GM23248 (cell line): ENCODE measurements at places on chromosomes 2 and 18. TPM values are rescaled to one million over a fixed set of nuclear protein-coding genes. Genes with fewer than 3 reads are reported as not detected.

- no peaks in the 10 kb centered on the region for H3K36me3 ChIP-seq
- H3K4me1 ChIP-seq = no peaks in the 10 kb centered on the region
- no peak overlapping the region for H3K27ac ChIP-seq
- H3K4me3 ChIP-seq = no peak overlapping the region
- no peaks in the 10 kb centered on the region for H3K27me3 ChIP-seq
Measured at GRCh38 chr18:52323802-52324201, 16.2 kb upstream of the DCC start.

DNA sequence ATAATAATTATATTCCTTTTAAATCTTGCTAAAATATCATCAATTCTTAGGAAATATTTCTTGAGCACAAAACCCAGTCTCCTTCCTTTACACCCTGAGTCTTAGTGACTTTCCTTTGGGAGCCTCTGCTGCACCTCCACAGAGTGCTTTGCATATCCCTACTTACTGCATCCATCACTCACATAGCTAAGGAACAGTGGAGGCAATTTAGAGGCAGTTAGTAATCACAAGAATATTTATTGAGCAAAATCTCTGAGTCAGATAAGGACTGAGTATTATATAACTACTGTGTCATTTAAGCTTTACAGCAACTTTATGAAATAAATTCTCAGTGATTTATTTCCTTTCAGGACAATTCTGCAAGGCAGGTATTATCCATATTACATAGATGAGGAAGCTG is 327.7 kb downstream of the TMX3 start:
- H3K27me3 ChIP-seq = no peaks in the 10 kb centered on the region
- H3K4me3 ChIP-seq = no peak overlapping the region
- 0 out of 2 replicates have a peak, but pooled peaks cover 5% of the 10 kb centered on the region for H3K4me1 ChIP-seq
- H3K36me3 ChIP-seq = no peaks in the 10 kb centered on the region
- peak; percentile 49 for DNase-seq
- no peak overlapping the region for H3K27ac ChIP-seq

DNA sequence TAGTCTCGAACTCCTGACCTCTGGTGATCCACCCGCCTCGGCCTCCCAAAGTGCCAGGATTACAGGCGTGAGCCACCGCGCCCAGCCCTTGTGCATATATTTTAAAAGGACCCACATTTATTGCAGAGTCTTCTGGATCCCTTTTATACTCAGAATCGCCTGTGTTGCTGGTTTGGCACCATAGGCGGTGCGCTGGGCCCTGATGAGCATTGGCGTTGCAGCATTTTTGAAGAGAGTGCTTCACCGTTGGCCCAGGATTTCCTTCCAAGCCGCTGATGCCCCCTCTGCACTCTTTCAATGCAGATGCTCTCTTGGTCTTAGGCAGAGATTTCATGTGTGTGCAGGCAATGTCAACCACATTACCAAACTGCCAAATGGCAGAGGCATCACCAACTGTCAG is 13.5 kb upstream of the TFCP2L1 start:
- H3K27ac ChIP-seq = no peak overlapping the region
- no peak for DNase-seq
- H3K4me1 ChIP-seq = no peaks in the 10 kb centered on the region
- H3K27me3 ChIP-seq = peaks cover 25% of the 10 kb centered on the region
- no peak overlapping the region for H3K4me3 ChIP-seq

- H3K36me3 ChIP-seq = no peaks in the 10 kb centered on the region
- no peak for DNase-seq
- H3K27me3 ChIP-seq = no peaks in the 10 kb centered on the region
- no peak overlapping the region for H3K4me3 ChIP-seq
- no peak overlapping the region for H3K27ac ChIP-seq
Measured at GRCh38 chr2:213252206-213252605, 32.1 kb upstream of the SPAG16 start.

DNA sequence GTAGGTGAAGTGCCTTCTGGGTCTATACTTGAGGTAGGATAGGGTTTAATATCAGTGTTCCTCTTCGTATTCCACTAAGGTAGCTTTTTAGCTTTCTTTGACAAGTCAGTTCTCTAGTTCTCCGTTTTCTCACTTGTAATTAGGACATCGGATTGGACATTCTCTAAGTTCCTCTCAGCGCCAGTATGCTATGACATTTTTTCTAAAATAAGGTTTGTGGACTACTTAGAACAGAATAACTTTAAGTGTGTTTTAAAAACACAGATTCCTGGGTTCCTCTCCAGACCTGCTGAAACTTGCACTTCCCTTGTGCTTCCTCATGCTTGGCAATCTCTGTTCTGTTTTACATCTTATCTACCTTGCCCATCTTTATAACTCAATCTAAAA is 69.3 kb upstream of the YWHAQ start:
- peak overlapping the region; percentile 53 for H3K27ac ChIP-seq
- no peak overlapping the region for H3K4me3 ChIP-seq
- peaks cover 27% of the 10 kb centered on the region for H3K4me1 ChIP-seq
- DNase-seq = no peak

- no peaks in the 10 kb centered on the region for H3K27me3 ChIP-seq
- DNase-seq = peak; percentile 4
- no peak overlapping the region for H3K4me3 ChIP-seq
- no peaks in the 10 kb centered on the region for H3K4me1 ChIP-seq
- H3K27ac ChIP-seq = no peak overlapping the region
Measured at GRCh38 chr2:23145460-23145859, 239.5 kb upstream of the KLHL29 start.

DNA sequence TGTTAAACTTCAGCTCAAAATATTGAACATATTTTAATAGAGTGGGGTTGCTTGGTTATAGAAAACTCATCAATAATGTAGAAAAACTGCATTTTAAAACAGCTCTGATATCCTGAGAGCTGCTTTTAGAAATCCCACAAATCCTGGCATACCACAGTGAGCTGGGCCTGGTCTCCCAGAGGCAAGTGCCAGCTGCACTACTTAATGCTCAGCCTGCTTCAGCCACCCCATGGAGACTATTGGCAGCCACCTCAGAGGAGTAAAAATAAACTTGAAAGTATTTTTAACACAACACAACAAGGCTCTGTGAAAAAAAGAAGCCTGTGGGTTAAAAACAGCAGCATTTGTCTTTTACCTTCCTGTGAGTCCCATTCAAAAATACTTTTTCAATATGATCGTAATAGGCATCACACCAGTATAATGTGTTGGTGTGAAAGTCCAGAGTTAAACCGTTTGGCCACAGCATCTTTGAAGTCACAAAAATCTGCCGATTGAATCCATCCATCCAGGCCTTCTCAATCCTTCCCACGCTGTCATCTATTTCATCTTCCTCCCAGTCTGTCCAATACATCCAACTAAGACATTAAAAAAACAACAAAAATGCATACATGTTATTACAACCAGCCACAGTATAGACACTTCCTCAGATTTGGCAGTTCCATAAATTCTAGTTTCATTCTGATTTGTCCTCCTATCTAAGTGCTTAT is 1115.3 kb downstream of the LRP1B start:
- no peaks in the 10 kb centered on the region for H3K36me3 ChIP-seq
- H3K27ac ChIP-seq = no peak overlapping the region
- no peaks in the 10 kb centered on the region for H3K27me3 ChIP-seq
- no peak overlapping the region for H3K4me3 ChIP-seq
- DNase-seq = no peak
- peaks cover 7% of the 10 kb centered on the region for H3K4me1 ChIP-seq

- no peak for DNase-seq
- no peaks in the 10 kb centered on the region for H3K27me3 ChIP-seq
- H3K36me3 ChIP-seq = no peaks in the 10 kb centered on the region
Measured at GRCh38 chr2:137826373-137827372, 137.6 kb upstream of the HNMT start.

- no peak for DNase-seq
- H3K27ac ChIP-seq = no peak overlapping the region
- H3K4me3 ChIP-seq = no peak overlapping the region
- peaks cover 7% of the 10 kb centered on the region for H3K4me1 ChIP-seq
Measured at GRCh38 chr2:88048541-88048940, 7.0 kb downstream of the KRCC1 start.

DNA sequence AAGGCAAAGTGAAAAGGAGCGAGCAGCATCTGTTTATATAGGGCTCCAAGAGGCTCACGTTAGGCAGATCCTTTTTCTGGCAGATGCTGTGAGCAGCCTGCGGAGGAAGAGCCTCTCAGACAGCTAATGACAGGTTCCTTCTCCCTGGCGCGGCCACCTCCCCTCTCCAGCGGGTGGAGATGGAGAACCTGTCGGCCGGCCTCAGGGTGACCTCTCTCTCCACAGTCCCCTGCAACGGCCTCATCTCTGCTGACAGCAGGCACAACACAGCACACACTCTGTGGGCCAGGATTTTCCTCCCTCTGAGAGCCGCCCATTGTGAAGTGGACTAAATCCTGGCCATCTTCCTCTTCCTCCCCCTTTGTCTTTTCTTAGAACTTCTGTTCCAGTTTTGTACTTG is 119.8 kb downstream of the PRKCE start:
- peak overlapping the region; percentile 16 for H3K27ac ChIP-seq
- H3K36me3 ChIP-seq = no peaks in the 10 kb centered on the region
- peak overlapping the region; percentile 11; the same call in 1 of the 2 replicates for H3K4me3 ChIP-seq

DNA sequence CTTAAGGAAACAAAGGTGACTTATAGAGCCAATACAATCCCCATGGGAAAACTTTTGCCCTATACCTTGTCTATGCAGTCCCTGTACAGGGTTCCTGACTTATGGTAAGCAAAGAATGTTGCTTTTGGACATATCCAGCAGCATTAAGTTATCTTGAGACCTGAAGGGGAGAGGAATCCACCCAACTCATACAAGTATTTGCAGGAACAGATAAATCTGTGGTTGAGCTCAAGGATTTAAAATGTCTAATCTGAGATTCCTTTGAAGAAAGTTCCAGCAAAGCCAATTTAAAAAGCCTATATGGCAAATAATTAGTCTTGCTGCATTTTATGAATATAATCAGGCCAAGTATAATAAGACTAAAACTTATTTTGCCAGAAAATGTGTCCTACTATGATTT is 739.5 kb upstream of the CDH2 start:
- H3K4me1 ChIP-seq = no peaks in the 10 kb centered on the region
- H3K36me3 ChIP-seq = no peaks in the 10 kb centered on the region
- no peaks in the 10 kb centered on the region for H3K27me3 ChIP-seq

- H3K27me3 ChIP-seq = peaks cover 90% of the 10 kb centered on the region
- H3K4me1 ChIP-seq = no peaks in the 10 kb centered on the region
- peak; percentile 23 for DNase-seq
- H3K4me3 ChIP-seq = no peak overlapping the region
Measured at GRCh38 chr2:218871345-218872302, 9.0 kb upstream of the WNT10A start.

GRCh38 chr2:42558827-42559226 is 9.6 kb upstream of the MTA3 start:
- H3K4me3 ChIP-seq = no peak overlapping the region
- H3K4me1 ChIP-seq = no peaks in the 10 kb centered on the region
- H3K27me3 ChIP-seq = no peaks in the 10 kb centered on the region
- no peak overlapping the region for H3K27ac ChIP-seq

DNA sequence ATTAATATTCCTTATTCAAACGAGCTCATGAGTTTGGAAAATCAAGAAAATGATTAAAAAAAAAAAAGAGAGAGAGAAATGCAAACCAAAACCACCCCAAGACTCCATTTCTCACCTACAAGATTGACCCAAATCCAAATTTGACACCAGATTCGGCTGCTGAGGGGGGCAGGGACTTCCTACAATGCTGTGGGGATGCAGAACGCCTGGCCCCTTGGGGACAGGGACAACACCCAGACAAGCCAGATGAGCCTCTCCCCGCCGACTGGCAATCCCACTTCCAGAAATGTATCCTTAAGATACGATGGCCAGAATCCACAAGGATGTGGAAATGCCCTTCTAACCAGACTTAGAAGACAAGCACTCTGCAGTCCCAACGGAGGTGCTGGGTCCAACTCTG is 20.7 kb downstream of the BOK start:
- H3K4me1 ChIP-seq = no peaks in the 10 kb centered on the region
- no peak overlapping the region for H3K27ac ChIP-seq
- no peaks in the 10 kb centered on the region for H3K27me3 ChIP-seq
- DNase-seq = no peak
- H3K4me3 ChIP-seq = no peak overlapping the region
- H3K36me3 ChIP-seq = peaks cover 21% of the 10 kb centered on the region

GRCh38 chr2:23862716-23863426 is 64.1 kb downstream of the ATAD2B start:
- H3K27me3 ChIP-seq = no peaks in the 10 kb centered on the region
- H3K4me3 ChIP-seq = no peak overlapping the region
- no peak overlapping the region for H3K27ac ChIP-seq
- peaks cover 23% of the 10 kb centered on the region for H3K36me3 ChIP-seq
- H3K4me1 ChIP-seq = no peaks in the 10 kb centered on the region

TSGA10 gene
- total RNA-seq = 1.4 and 3.0 TPM in 2 replicates

RAB10 gene
- 86.7 and 97.4 TPM in 2 replicates for total RNA-seq

PDE11A gene
- total RNA-seq = 0.86 and 1.9 TPM in 2 replicates

COL6A3 gene
- 1,362 and 1,653 TPM in 2 replicates for total RNA-seq

LRP2 gene
- not detected in 2 replicates for total RNA-seq

CAB39 gene
- total RNA-seq = 49.1 and 52.1 TPM in 2 replicates

MYO7B gene
- total RNA-seq = under 0.01 TPM in 1 of 2 replicates, not detected in the other

WDR35 gene
- total RNA-seq = 7.3 and 9.1 TPM in 2 replicates
